ENCODE measurements at places on chromosomes 16 and 17.

DNA sequence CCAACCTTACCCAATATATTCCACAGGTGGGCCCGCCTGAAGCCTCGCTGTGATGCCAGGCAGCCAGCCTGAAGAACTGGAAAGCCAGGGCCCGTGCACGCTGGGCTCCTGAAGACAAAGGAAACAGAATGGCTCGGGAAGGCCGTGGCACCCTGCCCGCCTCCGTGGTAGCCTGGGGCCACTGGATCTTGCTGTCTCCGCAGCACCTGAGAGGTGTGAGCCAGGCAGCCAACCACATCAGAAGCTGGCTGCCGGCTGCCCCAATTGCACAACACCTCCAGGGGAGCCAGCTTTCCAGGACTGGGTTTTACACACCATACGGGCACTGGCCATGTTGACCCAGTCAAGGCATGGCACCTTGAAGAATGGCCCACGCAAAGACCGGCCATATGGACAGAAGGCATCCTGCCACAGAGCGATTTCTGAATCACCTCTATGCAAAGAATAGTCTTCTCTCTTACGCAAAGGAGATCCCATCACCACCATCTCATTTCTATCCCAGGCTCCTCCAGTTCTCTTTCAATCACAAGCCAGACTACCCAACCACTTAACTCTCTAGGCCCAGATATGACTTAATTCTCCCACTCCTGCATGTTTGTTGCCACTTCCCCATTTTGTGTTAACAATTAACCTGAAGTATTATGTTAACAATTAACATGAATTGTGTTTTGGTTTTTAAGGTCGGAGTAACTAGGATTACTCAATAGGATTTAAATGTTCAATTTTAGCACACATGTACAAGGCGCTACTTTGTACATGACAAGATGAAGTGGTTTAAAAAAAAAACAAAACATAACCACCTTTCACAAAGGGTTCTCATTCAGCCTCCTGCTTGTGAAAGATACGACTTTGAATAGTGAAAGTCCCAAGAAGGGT is 32.1 kb downstream of the ZFHX3 start:
- no peak for DNase-seq

GRCh38 chr17:13835151-13835550 is 233.4 kb upstream of the HS3ST3A1 start:
- DNase-seq: no peak

DNA sequence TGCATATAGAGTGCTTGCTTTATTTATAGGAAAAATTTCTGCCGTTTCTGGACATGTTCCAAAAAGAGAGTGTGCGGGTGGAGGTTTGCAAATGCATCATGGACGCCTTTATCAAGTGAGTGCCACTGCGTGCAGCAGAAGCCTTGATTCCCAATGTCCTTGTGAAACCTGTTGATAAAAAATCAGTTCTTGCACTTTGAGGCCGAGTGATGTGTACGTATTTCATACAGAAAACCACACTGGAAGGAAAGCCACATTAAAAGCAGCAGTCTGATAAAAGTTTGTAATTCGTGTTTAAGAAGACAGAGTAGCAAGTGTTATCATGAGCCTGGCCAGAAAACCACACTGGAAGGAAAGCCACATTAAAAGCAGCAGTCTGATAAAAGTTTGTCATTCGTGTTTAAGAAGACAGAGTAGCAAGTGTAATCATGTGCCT is 78.0 kb downstream of the KNOP1 start:
- DNase-seq: no peak

- no peak for DNase-seq
These were observed 183.5 kb downstream of the KCNJ2 start for GRCh38 chr17:70352834-70353233.

Measured in iPS-NIHi11 (cell line).